ENCODE measurements at places on chromosomes 7 and 10.

- no peak for DNase-seq
Observed at GRCh38 chr10:404991-405390, 269.7 kb downstream of the ZMYND11 start.

GRCh38 chr10:110859973-110860376, 11.8 kb upstream of the PDCD4 start:
- peak; percentile 62 for DNase-seq

DNA sequence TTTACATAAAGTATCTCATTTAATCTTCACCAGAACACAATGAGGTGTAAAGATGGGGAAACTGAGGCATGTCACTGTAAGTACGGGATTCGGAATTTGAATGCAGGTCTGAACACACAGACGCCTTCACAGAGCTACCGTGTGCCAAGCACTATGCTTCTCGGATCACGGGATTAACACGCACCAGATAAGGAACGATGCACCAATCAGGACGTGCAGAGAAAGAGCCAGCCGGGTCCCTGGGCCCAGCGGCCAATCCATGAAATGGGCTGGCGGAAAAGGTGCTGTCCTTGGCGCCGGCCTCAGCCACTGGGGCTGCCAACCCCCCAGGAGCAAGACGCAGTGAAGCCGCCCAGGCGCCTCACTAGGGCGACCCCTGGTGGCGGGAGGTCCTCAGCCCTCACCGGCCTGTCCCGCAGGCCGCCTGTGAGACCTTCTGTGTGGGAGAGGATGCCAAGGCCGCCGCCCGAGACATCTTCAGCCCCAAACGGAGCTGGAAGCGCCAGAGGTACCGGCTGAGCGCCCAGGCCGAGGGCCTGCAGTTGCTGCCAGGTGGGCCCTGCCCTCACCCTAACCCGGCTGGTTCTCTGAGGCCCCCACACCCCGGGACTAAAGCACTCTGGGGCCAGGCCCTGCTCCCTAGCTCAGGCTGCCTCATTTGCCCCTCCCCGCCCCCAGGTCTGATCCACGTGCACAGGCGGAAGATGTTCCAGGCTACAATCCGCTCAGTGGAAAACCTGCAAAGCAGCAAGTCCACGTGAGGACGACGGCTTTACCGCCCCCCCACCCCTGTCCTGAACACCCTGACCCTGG, 15.6 kb downstream of the ATG9B start:
- DNase-seq: peak; percentile 84

- no peak for DNase-seq
Observed at GRCh38 chr7:112362731-112363131, 87.5 kb upstream of the IFRD1 start.

DNA sequence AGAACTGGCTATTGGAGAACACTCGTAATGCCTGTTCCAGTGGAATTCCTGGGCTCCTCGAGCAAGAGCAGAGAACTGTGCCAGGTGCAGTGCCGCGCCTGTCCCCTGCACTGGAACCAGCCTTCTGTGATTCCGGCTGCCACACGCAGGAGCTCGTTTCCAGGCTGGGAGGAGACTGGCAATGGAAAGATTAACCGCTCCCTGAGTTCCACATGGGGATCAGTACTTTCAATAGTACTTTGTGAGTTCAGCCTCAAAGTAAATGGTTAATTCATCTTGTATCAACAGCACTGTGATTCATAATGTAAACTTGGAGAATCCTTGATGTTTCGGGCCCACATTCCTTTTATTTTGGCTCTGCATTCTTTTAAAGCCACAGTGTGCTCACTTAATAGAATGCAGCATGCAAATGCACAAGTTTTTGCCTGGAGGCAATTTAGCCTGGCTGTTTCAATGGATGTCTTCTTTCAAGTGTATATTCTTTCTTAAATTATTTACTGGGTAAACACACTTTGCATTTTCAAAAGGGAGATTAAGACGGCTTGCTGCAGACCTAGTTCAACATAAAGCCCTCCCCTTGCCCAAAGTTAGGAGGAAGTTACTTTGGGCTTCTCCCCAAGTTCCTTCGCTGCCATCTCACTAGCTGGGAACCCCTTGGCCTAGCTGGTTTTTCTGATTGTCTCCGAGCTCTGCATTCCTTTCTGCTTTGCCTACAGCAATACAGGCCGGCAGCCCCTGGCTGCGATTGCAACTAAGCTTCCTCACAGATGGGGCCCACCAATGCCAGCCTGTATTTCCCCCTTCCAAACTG, 138.1 kb upstream of the TCF7L2 start:
- DNase-seq: no peak

DNA sequence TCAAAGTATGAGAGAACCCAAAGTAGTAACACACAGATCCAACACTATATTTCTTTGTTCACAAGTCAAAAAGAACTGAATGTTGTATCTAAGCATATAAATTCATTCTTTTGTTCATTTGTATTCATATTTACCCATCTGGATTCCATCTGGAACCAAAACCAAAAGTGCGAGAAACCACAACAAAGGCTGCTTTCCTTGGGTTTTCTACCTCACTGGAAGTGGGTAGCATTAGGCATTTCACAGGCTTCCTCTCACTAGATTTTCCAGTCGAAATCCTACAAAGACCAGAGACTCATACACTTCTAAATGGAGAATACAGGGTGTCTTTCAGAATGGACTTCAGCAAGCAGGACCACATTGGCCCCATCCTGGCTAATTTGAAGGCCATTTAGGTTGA, 109.8 kb upstream of the WNT16 start:
- no peak for DNase-seq

GRCh38 chr10:37489658-37490003, 364.2 kb downstream of the ANKRD30A start:
- DNase-seq: no peak

- no peak for DNase-seq
Observed at GRCh38 chr10:61834519-61834918, 67.0 kb upstream of the ARID5B start.

DNA sequence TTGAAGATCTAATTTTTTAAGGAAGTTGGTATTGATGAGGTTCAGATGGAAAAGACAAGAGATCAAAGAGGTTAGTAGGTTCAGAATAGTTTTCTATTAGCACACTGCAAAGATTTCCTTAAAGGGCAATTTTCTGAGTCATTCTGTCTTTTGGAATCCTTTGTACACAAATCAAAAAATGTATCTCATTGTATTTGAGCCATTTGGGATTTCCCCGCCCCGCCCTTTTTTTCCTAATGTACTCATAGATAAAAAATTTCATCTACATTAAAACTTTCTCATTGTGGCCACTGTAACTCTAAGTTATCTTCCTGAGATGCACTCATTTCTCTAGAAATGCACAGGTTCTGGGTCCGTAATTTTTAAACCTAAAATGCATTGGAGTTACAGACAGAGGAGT, 12.1 kb downstream of the GIMAP6 start:
- no peak for DNase-seq

DNA sequence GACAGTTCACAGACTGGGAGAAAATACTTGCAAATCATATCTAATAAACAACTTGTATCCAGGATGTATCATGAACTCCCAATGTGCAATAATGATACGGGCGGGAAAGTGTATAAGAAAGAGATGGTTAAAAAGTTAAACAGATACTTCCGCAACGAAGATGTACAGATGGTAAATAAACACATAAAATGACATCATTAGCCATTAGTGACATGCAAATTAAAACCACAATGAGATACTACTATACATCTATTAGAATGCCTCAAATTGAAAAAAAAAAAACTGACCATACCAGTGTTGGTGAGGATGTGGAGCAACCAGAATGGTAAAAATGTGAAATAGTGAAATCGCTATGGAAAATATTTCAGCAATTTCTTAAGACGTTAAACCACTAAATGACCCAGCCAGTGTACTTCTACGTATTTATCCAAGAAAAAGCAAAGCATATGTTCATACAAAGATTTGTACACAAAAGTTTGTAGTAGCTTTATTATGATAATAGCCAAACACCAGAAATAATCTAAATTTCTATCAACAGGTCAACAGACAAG, 83.5 kb downstream of the IPMK start:
- no peak for DNase-seq

DNA sequence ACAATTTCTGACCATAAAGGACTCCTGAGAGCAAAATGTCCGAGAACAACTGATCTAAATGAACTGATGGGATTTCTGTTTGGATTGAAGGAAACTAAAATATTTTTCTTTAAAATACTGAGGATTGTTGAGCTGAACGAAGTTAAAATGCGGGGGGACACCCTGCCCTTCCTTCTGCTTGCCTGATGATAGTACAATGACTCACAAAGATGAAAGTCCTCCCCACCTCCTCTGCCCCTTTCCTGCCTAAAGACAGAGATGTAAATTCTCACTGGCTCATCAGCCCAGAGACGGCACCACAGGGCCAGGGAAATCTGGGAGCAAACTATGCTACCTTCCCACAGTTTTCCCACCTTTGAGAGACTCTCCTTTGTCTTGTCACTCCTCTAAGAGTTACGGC, 180.6 kb downstream of the PHTF2 start:
- DNase-seq: no peak

GRCh38 chr10:18759575-18759974, 100.3 kb downstream of the ARL5B start:
- no peak for DNase-seq

GRCh38 chr10:132762267-132762666, 23.7 kb downstream of the NKX6-2 start:
- no peak for DNase-seq

DNA sequence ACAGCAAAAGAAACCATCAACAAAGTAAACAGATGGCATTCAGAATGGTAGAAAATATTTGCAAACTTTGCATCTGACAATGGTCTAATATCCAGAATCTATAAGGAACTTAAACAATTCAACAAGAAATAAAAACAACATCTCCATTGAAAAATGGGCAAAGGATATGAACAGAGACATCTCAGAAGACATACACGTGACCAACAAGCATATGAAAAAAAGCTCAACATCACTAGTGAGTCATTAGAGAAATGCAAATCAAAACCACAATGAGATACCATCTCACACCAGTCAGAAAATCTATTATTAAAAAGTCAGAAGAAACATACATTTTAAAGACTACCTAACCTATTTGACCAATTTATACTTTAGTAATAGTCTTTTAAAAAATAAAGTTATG, 571.3 kb upstream of the NRG3 start:
- DNase-seq: no peak

- DNase-seq: no peak
Observed at GRCh38 chr10:114800361-114800760, 21.2 kb upstream of the FHIP2A start.

DNA sequence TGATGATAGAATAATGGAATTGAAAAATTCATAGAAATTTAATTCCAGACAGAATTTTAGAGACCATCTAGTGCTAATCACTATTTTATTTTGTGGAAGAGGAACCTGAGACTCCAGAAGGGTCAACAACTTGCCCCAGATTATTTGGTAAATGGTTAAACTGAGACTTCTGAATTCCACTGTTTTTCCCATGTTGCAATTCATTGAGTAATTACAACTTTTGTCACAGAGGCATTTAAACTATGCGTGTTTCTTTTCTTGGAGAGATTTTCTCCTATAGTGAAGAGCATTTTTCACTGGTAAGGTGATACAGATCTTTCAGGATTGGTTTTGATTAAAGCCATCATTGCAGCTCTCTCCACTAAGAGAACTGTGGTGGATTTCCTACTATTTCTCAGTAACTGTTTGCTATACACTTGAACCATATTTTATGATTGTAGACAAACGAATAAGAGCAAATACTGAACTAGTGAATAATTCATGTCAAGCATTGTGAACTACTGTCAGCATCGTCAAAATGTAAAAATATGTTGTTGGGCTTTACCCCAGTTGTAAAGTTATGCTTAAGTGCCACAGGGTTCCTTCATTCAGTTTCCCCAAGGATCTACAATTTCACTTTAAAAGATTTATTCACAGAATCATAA, 26.5 kb downstream of the LRGUK start:
- no peak for DNase-seq

GRCh38 chr7:95527776-95528250, 42.1 kb downstream of the ASB4 start:
- no peak for DNase-seq

DNA sequence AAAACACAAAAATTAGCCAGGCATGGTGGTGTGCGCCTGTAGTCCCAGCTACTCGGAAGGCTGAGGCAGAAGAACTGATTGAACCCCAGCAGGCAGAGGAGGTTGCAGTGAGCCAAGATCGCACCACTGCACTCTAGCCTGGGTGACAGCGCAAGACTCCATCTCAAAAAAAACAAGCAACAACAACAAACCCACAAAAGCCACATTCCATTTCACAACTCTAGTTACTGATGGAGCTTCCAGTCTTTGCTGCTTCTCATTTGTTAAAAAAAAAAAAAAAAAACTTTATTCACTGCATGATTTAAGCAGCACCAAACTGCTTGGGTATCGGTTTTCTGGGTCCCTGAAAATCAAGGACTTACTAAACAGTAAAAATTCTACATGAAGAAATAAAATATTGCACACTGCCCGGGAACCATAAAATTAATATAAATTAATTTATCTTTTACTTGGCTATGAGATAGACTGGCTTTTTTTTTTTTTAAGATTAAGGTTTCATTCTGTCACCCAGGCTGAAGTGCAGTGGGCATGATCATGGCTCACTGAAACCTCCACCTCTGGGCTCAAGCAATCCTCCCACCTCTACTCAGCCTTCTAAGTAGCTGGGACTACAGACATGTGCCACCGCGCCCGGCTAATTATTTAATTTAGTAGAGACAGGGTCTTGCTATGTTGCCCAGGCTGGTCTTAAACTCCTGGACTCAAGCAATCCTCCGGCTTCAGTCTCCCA, 42.0 kb downstream of the SRPK2 start:
- no peak for DNase-seq

- DNase-seq: no peak
Observed at GRCh38 chr7:76304888-76305375, 2.5 kb downstream of the HSPB1 start.

- DNase-seq: peak; percentile 98
Observed at GRCh38 chr7:6032167-6032566, 991 bp downstream of the ANKRD61 start.

DNA sequence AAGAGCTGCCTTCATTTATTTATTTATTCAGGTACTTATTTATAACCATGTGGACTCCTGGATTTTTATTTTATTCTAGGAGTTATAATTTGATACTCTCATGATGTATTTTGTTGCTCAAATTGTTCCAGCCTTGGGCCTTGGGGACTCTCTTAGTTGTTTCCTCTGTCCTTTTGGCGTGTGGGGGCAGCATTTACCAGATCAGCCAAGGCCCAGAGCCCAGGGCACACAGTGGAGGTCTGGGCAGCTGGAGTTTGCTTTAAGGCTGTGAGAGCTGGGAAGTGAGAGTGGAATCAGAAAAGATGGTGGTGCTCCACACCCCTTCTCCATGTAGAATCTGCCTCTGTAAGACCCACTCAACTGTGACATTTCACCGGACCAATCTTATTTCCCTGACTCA, 398.9 kb downstream of the RPS24 start:
- no peak for DNase-seq

- no peak for DNase-seq
Observed at GRCh38 chr10:22370320-22370719, 25.0 kb downstream of the SPAG6 start.

GRCh38 chr7:1536743-1537534, 6.4 kb downstream of the MAFK start:
- no peak for DNase-seq

GRCh38 chr7:28626221-28626620, 213.9 kb downstream of the CREB5 start:
- no peak for DNase-seq

GRCh38 chr10:80187465-80188409, 17.6 kb downstream of the ANXA11 start:
- DNase-seq: peak; percentile 66
